NCI-H2081 (cell line): ENCODE measurements at places on chromosomes 2 and 18.

DNA sequence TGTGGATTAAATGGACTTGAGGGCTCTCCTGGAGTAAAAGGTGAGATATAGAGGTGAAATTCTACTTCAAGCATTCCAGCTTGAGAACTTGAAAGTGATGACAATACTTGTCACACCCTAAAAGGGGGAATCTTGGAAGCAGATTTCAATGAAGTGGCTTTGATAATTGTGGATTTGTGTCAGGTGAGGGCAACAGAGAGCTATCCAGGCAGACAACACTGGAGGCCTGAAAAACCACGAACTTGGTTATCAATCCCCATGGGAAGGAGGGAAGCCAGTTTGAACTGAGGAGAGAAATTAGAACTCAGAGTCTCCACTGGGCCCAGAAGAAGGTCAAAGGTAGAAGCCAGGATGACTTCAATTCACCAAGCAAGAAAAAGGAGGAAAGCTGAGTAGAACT, 263.9 kb downstream of the FIGN start:
- DNase-seq = peak; percentile 70

GRCh38 chr2:163348857-163349380, 386.9 kb downstream of the FIGN start:
- DNase-seq = no peak

DNA sequence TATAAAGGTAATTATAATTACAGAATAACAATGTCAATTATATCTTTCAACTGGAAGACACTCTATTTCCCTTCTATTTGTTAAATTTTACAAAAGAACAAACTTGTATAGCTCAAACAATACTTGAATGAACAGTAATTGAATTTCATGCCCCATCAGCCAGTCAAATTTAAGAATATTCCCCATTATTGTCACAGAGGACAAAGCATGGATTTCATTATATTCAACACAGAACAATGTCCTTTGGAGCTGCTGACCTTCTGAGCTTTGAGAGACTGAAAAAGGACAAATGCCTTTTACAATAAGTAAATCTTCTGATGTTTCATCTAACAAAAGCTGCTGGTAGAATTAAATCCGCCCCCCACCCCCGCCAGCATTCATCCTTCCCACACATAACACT, 187.5 kb upstream of the MC4R start:
- no peak for DNase-seq

- DNase-seq = no peak
Observed at GRCh38 chr2:1246239-1246638, 167.0 kb upstream of the TPO start.

GRCh38 chr2:19850056-19851050, 51.4 kb downstream of the TTC32 start:
- DNase-seq = no peak

DNA sequence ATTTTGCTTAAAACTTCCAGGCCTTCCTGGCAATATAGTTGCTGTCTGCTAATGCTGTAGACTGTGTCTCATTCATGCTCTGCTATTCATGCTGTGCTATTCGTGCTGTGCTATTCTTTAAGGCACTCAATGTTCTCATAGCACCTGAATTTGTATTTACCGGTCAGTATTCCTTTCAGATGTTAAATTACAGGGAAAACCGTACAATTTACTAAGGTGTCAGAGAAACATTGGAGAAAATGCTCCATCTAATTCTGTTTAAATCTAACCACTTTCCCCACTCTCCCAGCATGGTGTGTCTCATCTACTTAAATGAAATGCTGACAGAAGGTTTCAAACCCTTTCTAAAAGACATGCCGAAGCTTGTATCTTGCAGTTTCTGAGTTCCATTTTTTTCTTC, 25.0 kb downstream of the FAM171B start:
- peak; percentile 82 for DNase-seq

DNA sequence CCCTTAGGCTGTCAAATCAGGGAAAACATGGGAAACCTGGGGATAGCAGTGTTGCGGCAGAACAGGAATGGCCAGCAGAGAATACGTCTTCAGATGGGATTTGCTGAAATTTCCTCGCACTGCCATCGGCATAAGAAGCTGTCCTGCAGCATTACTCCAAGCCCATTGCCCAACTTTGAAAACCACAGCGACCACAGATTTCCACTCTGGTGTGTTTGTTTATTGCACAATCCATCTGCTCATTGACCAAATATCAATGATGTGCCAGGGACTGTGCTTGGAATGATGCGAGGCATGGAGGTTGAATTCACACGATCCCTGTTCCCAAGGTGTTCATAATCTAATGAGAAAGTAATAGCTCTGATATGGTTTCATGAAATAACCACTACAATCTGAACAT, 383.3 kb upstream of the MYT1L start:
- no peak for DNase-seq
